ENCODE measurements at places on chromosomes 16 and 17.

- DNase-seq: no peak
Measured at GRCh38 chr16:84617041-84617790, 662 bp downstream of the COTL1 start.

- no peak for DNase-seq
Measured at GRCh38 chr17:43418441-43419374, 19.9 kb downstream of the ARL4D start.

DNA sequence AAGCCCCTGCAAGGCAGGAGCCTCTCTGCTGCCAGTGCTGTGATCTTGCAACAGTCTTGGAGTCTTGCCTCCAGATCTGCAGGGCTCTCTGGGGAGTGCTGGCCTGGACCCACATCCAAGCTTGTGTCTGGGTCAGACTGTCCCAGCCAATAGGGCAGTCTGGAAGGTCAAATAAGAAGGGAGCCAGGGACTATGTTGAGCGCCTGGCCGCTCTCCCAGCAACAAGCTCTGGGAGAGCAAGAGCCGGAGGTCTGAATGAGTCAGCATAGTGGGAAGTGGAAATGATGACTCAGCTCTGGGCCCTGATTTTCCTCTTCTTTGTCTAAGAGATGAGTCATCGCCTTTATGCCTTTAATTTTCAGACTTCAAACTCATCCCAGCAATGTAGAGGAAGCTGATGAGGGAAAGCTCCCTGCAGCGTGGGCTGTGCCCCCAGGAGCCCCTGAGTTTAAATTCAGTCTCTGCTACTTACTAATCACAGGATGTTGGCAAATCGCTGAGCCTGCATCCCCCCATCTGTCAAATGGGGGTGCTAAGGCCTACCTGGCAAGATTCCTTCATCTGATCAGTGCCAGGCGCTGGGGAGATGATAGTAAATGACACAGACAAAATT, 43.6 kb upstream of the HAPSTR1 start:
- peak; percentile 35 for DNase-seq

DNA sequence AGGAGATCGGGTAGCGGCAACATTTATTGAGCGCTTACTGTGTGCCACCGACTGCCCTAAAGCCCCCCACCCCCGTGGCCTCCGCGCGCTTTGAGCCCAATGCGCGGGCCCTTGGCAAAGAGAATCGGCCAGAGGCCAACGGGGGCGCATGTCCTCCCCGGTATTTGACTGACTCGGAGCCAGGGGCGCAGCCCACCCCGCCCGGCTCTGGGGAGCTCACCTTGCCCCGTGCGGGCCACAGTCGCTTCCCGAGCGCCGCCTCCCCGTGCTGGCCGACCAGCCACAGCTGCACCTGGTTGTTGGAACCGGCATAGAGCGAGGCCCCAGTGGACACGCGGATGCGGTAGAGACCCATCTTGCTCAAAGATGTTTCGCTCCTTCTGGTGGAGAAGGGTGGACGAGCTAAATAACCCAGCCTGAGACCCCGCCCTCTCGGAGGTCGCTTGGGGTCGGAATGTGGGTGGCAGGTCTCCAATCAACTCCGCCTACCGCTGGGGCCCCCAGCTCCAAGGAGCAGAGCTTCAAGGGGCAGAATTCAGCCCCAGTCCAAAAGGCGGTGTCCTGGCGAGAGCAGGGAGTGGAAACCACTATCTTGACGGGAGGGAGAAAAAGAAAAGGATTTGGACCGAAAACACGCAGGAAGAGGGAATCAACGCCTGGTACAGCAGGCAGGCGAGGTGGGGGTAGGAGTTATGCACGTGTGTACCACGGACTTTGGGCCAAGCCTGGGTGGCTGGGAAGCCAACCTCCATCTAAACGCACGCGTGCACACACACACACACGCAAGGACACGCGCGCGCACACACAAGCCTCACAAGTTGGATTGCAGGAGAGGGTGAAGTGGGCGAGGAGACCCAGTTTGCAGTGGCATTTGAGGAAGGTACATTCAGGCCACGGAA, at the start of gene ALOX15:
Gene ALOX15, minus strand, starts transcription at position 382 of the 899 bp plus-strand sequence. Its CDS starts 27 bp downstream, at position 355.
- DNase-seq: no peak

DNA sequence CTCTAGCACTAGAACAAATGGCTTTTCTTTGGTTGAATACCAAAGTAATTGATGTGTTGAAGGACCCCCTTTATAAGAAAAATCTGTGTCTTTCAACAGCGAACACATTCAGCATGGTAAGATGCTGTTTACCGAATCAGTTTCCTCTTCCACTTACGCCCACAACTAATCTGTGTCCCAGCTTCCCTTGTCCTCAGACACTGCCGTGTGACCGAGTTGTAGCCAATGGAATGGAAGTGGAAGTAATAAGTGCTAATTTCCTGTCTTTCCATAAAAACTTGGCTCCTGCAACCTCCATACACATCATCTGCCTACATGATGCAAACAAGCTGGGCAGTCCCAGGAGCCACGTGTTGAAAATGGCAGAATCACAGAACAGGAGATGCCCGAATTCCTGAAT, 10.4 kb downstream of the CDIPT start:
- DNase-seq: no peak

All from CD4-positive, alpha-beta T cell treated with Interleukin-2 at 100 ng/mL for 4 hours (primary cell).